Stimulated activated CD8-positive, alpha-beta memory T cell treated with anti-CD3 and anti-CD28 coated beads, Interleukin-4, amount 100 ng/mL, for 1 hour (primary cell): ENCODE measurements at places on chromosomes 5 and 9.

- no peak for DNase-seq
Observed at GRCh38 chr5:117943541-117943940, 1044.8 kb downstream of the DTWD2 start.

DNA sequence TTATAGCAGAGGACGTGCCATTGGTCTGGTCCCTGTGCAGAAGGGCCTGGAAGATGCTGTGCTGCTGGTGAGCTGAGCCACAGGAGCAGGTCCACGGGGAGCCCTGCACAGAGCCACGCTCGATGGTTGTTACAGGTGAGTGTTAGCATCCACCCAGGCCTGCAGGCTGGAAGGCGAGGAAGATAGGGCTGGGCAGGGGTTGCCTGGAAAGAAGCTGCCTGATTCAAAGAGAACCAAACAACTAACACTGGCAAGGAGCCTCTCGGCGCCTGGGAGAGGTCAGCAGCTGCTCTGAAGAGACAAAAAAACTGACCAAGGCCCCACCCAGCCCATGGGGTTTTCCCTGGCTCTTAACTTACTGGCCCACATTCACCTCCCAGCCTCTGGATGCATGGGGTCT lies 160.2 kb downstream of the MED10 start:
- DNase-seq: no peak

- no peak for DNase-seq
Observed at GRCh38 chr9:34089311-34089710, 37.2 kb downstream of the DCAF12 start.

DNA sequence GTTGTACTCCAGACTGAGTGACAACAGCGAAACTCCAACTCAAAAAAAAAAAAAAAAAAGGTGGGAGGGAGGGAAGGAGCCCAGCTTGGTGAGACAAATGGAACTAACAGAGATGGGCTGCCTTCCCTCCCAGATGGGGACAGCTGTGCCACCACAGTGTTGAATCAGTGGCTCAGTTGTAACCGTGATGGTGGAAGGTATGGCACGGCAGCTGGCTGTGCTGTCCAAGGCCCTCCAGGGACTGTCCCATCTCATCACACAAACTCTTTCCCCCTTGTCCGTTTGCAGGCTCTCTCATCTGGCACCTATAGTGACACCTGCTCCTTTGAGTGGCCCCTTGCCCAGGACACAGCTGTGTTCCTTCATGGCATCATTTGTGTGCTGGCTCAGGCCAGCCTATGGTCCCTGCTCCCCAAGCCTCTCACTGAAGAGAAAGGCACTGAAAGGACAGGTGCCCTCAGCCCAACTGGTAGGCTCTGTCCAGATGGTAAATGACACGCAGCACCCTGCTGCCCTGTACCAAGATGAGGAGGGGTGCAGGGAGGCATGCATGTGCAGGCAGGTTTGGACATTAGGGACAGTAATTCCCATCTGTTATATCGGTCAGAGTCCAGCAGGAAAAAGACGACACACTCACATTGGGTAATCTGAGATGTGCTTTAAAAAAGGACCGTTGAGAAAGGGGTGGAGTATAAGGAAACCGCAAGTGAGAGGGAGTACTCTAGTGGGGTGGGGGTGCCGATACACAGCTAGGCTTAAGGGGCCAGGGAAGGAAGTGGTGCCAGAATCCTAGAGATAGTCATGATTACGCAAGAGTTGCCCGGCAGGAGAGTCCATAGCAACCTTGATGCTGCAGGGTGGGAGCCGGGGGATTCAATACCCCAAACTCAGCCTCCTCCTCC lies 4.3 kb downstream of the SMIM33 start:
- DNase-seq: no peak

GRCh38 chr9:136594492-136594891 lies 48.6 kb upstream of the NOTCH1 start:
- DNase-seq: no peak

- no peak for DNase-seq
Observed at GRCh38 chr9:104748359-104749031, 1.0 kb downstream of the NIPSNAP3A start.

- DNase-seq: no peak
Observed at GRCh38 chr5:7493081-7493480, 97.1 kb downstream of the ADCY2 start.

DNA sequence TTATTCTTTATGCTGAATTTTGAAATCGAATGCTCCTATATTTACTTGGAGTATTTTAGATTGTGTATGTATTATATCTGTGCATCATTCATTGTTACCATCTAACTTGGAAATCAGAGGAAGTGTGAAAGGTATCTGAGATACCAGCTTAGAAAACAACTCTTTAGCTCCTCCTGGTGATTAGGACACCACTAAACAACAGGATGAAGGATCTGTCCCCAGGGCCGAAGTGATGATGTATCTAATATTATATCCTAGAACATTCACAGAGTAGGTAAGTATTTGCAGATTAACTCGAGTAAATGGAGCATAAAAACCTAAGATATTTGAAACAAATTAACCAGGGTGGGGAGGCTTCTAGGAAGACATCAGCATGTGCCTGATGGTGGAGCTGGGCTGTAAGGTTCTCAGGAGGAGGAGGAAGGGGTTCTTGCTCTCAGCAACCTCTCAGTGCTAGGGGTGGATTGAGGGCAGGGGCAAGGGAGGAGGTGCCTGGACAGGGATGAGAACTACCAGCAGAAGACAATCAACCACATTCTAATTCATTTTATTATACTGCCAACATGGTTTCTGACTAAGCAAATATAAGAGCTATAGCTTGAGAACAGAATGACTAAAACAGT lies 2.6 kb upstream of the NFIL3 start:
- no peak for DNase-seq

DNA sequence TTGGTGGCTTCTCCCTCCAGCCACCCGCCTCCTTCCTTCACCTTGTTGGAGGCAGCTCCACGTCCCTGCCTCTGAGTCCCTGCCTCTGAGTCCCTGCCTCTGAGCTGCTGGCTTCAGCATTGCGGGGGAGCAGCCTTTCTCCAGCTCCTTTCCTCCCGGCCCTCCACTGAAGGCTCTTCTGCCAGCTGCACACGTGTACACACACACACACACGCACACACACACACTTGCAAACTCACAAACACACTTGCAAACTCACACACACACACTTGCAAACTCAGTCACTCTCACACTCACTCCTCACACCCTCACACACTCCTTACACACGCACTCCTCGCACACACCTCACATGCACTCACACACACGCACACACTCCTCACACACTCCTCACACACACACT lies 45.1 kb downstream of the C9orf50 start:
- no peak for DNase-seq

- no peak for DNase-seq
Observed at GRCh38 chr5:160044967-160045366, 36.0 kb downstream of the TTC1 start.

DNA sequence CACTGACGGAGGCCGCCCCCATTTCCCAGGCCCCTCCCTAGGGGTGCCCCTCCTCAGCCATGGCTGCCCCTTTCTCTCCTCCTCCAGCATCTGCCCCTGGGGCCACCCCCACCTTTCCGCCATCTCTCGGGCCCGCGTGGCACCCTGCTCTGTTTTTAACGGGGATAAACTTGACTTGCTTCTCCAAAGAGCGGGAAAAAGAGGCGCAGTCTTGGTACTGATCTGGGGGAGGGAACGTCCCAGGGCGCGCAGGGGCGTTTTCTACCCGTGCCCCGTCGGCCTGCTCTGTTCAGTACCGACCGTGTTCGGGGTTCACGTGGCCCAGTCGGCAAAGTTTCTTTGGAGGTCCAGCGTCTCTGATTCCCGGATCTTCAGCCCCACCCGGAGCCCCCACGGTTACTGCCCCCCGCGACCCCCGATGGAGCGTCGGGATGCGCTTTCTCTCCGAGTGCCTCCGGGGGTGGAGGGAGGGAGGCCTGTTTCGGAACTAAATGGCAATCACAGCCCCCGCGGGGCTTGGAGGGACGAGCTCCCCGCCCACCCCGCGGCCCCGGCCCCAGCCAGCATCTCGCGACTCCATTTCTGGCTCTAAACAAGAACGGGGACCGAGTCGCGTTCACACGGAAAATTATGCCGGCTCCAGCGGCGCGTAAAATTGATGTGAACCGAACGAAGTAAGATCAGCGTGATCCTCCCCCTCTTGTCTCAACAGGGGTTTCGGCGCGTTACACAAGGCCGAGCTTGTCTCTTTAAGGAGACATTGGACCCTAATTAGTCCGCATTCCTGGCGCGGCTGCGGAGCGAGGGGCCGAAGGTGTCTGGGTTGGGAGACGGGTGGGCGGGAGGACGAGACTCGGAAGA lies 1.1 kb upstream of the TLE4 start:
- DNase-seq: no peak

DNA sequence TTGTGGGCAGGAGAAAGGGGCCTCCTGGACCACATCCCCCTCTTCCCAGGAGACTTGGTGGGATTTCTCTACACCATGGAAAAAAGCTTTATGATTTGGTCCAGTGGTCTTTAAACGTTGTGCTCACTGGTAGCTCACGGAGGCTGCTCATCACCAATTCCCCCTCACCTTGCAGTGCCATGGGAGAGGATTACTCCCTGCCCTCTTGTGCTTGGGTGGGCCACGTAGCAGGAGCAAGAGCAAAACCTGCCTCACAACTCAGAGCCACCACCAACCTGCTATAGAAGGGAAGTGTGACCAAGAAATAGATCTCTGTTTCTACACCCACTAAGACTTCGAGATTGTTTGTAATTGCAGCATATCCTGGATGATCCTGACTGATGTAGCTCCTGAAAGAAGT lies 42.2 kb upstream of the N4BP3 start:
- no peak for DNase-seq

GRCh38 chr5:88405783-88406182 lies 137.1 kb upstream of the TMEM161B start:
- DNase-seq: no peak

- DNase-seq: no peak
Observed at GRCh38 chr9:19208653-19209052, 21.8 kb upstream of the DENND4C start.

DNA sequence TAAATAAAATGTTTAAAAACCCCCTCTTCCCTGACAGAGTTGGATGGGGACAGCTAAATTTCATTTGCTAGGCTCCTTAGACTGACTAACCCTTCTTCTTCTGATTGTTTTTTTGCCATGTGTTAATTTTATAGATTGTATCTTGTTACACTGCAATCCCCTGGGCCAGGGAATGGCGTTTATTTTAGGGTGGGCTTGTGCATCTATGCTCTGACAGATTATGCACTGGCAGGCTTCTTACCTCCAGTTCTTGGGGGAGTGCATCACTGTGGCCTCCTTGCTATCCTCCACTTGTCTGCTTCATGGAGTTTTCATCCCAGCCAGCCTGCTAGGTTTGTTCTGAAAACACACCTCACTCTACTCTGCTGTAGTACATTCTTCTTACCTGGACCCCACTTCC lies 159.8 kb downstream of the DROSHA start:
- DNase-seq: no peak

GRCh38 chr5:35860686-35861085 lies 4.0 kb downstream of the IL7R start:
- DNase-seq: no peak

GRCh38 chr9:116207371-116208111 lies 54.0 kb downstream of the PAPPA start:
- no peak for DNase-seq

- DNase-seq: no peak
Observed at GRCh38 chr5:40560474-40561110, 119.1 kb upstream of the PTGER4 start.

DNA sequence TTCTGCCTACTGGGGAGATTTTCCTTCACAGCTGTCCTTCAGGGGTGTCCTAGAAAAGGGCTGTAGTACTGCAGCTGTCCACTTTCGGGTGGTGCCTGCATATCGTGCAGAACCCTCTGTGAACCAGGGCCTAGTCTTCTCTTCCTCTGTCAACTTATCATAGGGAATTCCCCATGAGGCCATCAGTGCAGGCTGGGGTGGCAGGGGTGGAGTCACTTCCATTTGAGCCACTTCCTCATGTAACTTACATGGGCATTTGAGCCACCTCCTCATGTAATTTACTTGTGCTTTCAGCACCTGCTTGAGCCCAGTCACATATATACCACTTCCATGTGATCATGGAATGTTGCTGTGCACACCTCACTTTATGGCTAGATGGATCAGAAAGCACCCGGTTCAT lies 742.0 kb upstream of the RGMB start:
- no peak for DNase-seq

- DNase-seq: no peak
Observed at GRCh38 chr5:72440207-72440638, 67.0 kb downstream of the ZNF366 start.

GRCh38 chr9:6054280-6055099 lies 39.1 kb upstream of the RANBP6 start:
- DNase-seq: peak; percentile 38

GRCh38 chr9:127970401-127971313 lies 10.1 kb downstream of the EEIG1 start:
- no peak for DNase-seq

DNA sequence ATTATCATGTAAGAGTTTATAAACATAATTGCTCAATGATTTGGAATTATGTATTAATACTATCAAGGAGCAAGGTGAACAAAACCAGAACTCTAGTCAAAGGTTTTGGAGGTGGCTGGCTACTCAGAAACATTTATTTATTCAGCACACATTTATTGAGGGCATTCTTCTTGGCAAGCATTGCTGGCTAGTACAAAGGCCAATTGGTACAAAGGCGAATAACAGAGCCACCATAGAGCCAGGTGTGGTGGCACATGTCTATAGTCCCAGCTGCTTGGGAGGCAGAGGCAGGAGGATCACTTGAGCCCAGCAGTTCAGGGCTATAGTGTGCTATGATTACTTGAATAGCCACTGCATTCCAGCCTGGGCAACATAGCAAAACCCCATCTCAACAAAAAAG lies 242.1 kb downstream of the CWC27 start:
- no peak for DNase-seq

DNA sequence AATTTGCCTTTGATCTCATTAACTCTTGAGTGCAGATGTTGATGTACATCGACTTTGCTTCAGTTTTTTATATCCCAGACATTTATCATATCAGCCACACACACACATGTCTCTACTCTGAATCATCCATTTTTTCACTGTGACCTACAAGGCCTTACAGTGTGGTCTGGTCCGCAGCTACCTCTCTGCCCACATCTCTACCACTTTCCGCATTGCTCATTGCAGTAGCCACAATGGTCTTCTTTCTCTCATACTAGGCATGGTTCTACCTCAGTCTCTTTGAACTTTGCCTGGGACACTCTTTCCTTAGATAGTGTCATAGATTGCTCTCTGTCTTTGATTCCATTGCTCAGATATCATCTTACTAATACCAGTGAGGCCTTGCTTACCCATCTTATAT lies 87.9 kb upstream of the FSD1L start:
- no peak for DNase-seq

GRCh38 chr5:172886476-172886875 lies 52.4 kb downstream of the ERGIC1 start:
- no peak for DNase-seq
